ENCODE measurements at places on chromosomes 7 and 10. TPM values are rescaled to one million over a fixed set of nuclear protein-coding genes. Genes with fewer than 3 reads are reported as not detected.

The MRLN gene
- polyA plus RNA-seq, result 1.0 TPM

The UFSP1 gene
- 2.3 TPM for polyA plus RNA-seq

The TMEM229A gene
- 0.21 TPM for polyA plus RNA-seq

The EIF4H gene
- 300 TPM for polyA plus RNA-seq

The PDZD7 gene
- polyA plus RNA-seq, result 3.8 TPM

The FKBP9 gene
- 135 TPM for polyA plus RNA-seq

The TMED4 gene
- 134 TPM for polyA plus RNA-seq

The ZNF736 gene
- polyA plus RNA-seq, result 17.4 TPM

The FOXI2 gene
- polyA plus RNA-seq, result 1.3 TPM

The FGFR2 gene
- 104 TPM for polyA plus RNA-seq

The MIOS gene
- polyA plus RNA-seq, result 41.8 TPM

The CPEB3 gene
- polyA plus RNA-seq, result 3.5 TPM

The HMX3 gene
- polyA plus RNA-seq, result not detected

The CRPPA gene
- polyA plus RNA-seq, result 5.6 TPM

The DCLRE1C gene
- polyA plus RNA-seq, result 13.8 TPM

The ZMIZ2 gene
- polyA plus RNA-seq, result 58.4 TPM

The CABCOCO1 gene
- polyA plus RNA-seq, result 3.7 TPM

The ST8SIA6 gene
- polyA plus RNA-seq, result 1.5 TPM

The ANKRD1 gene
- polyA plus RNA-seq, result 0.45 TPM

The FUOM gene
- 28.7 TPM for polyA plus RNA-seq

The FAM25G gene
- not detected for polyA plus RNA-seq

The RTKN2 gene
- 10.0 TPM for polyA plus RNA-seq

The SNX10 gene
- 21.0 TPM for polyA plus RNA-seq

The HOXA5 gene
- polyA plus RNA-seq, result 83.8 TPM

The TMEM225B gene
- 2.3 TPM for polyA plus RNA-seq

The EXOC4 gene
- 70.4 TPM for polyA plus RNA-seq

The VDAC2 gene
- polyA plus RNA-seq, result 258 TPM

The RADIL gene
- 1.9 TPM for polyA plus RNA-seq

The VAX1 gene
- not detected for polyA plus RNA-seq

The RPEL1 gene
- polyA plus RNA-seq, result 0.21 TPM

The PLXDC2 gene
- 35.5 TPM for polyA plus RNA-seq

The EPC1 gene
- 75.3 TPM for polyA plus RNA-seq

The PTF1A gene
- polyA plus RNA-seq, result not detected

The CCDC172 gene
- not detected for polyA plus RNA-seq

The CYP3A4 gene
- polyA plus RNA-seq, result 0.21 TPM

The ADCYAP1R1 gene
- polyA plus RNA-seq, result 1.2 TPM

The CUTC gene
- polyA plus RNA-seq, result 22.5 TPM

The SORCS1 gene
- 7.5 TPM for polyA plus RNA-seq

The TMEM140 gene
- polyA plus RNA-seq, result 35.5 TPM

The NXPH1 gene
- polyA plus RNA-seq, result not detected

The CCDC7 gene
- polyA plus RNA-seq, result 6.6 TPM

The PNLIPRP3 gene
- polyA plus RNA-seq, result not detected

The CYP26C1 gene
- polyA plus RNA-seq, result 0.04 TPM

The ZWINT gene
- 61.8 TPM for polyA plus RNA-seq

The EBLN1 gene
- 0.17 TPM for polyA plus RNA-seq

The SPDYE16 gene
- polyA plus RNA-seq, result 2.3 TPM

The CALHM3 gene
- polyA plus RNA-seq, result not detected

The PTPRZ1 gene
- polyA plus RNA-seq, result 3.0 TPM

The BAIAP2L1 gene
- 14.3 TPM for polyA plus RNA-seq

The PARG gene
- 37.0 TPM for polyA plus RNA-seq

The BMPER gene
- polyA plus RNA-seq, result 20.4 TPM
